ENCODE measurements at places on chromosomes 1 and 21.

DNA sequence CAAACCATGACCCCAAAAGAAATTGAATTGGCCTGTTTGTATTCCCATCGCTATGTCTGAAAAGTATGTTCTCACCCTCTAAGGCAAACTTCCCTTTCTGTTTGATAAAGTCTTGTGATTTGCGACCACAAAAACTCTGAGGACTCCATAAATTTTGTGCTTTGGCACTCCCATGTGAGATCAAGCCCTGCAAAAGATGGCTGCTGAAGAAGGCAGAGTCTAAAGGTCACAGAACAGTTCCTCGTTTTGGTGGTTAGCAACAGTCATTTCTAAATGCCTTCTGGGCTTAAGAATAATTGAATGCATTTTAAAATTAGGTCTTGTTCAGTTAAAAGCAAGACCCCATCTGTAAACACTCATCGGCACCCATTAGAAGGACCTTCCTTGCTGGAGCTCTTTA lies 441.6 kb downstream of the OMA1 start:
- no peak for DNase-seq

- DNase-seq = no peak
Observed at GRCh38 chr1:47598357-47598756, 160.5 kb downstream of the FOXD2 start.

DNA sequence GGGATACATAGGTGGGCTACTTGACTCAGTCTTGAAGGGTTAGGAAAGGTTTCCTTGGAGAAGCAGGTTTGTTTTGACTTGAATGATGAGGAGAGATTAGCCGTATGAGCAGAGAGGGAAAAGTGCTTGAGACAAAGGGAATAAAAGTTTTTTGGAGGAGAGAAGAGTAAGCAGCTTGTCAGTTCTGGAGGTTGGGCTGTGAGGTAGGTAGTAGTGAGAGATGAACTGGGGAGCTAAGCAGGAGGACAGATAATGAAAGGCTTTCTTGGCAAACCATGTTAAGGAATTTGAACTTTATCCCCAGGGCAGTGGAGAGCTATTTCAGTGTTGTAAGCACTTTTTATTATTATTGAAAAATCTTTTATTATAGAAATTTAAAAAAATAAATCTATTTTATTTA lies 3.6 kb downstream of the OSBPL9 start:
- DNase-seq = no peak

DNA sequence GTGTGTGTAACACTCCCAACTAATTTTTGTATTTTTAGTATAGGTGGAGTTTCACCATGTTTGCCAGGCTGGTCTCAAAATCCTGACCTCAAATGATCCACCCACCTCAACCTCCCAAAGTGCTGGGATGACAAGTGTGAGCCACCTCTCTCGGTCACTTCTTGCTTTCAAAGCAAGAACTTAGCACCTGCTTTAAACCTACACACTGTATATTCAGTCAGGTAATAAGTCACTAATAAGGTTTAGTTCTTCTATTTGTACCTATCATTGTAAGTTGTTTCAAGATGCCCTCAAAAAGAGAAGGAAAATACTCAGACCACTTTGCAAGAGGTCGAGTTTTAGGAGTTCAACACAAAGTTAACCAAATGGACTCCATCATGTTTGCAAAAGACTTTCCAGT lies 431.3 kb downstream of the MRPL39 start:
- no peak for DNase-seq

DNA sequence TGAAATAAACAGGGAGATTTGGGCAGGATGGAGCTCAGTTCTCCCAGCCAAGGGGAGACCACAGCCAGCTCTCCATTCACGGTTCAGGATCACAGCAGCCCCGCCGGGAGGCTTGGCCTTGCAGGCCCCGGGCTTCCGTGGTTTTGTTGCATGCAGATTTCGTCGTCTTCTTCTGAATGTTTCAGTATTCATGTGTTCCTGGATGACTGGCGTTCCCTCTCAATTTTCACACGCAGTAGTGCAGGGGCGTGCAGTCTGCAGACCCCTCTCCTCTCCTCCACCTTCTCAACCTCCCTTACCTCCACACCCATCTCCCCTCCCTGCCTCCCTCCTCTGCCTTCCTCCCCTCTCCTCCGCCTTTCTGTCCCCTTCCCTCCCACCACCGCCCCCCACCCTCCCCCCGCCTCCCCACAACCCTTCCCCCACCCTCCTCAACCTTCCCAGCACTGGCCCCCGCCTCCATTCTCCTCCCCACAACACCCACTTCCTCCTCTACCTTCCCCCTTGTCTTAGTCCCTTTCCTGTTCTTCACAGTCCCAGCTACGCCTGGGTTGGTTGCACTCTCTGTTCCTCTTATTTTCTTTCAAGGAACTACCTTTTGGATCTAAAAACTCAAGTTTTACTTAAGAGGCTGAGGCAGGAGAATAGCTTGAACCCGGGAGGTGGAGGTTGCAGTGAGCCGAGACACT lies 8.4 kb upstream of the SLC19A1 start:
- DNase-seq = no peak

GRCh38 chr1:160188341-160188740 lies 2.0 kb upstream of the CASQ1 start:
- DNase-seq = no peak

All from NCI-H82 (cell line).